ENCODE measurements at places on chromosomes 6 and 20. TPM values are rescaled to one million over a fixed set of nuclear protein-coding genes. Genes with fewer than 3 reads are reported as not detected.

Gene KHDC1L
- 0.40 TPM for total RNA-seq

Gene USP49
- total RNA-seq = 0.96 TPM

Gene CDC25B
- 225 TPM for total RNA-seq

Gene SUPT3H
- total RNA-seq = 4.6 TPM

Gene SALL4
- total RNA-seq = 1.4 TPM

Gene REM1
- 0.23 TPM for total RNA-seq

Gene FRMD1
- total RNA-seq = 0.02 TPM

Gene GJA10
- total RNA-seq = not detected

Gene C6orf141
- total RNA-seq = 19.8 TPM

Gene ZNF311
- 0.07 TPM for total RNA-seq

Gene TPBG
- 46.2 TPM for total RNA-seq

Gene MCCD1
- total RNA-seq = not detected

Gene MAS1
- total RNA-seq = not detected

Gene FOXC1
- total RNA-seq = 9.5 TPM

Gene MYLK4
- 0.15 TPM for total RNA-seq

Gene PPIL6
- total RNA-seq = 2.9 TPM

Gene SGK2
- 7.5 TPM for total RNA-seq

Gene THBD
- total RNA-seq = 32.0 TPM

Gene SUMO4
- total RNA-seq = not detected

Gene ATXN1
- total RNA-seq = 2.8 TPM

Gene HTR1E
- not detected for total RNA-seq

Gene PAK5
- total RNA-seq = not detected

Gene TMEM170B
- total RNA-seq = 0.60 TPM

Gene STX11
- total RNA-seq = 2.3 TPM

Gene CYP39A1
- 0.09 TPM for total RNA-seq

Gene TOMM6
- total RNA-seq = 301 TPM

Gene MEA1
- total RNA-seq = 97.4 TPM

Gene PLCB4
- 14.3 TPM for total RNA-seq

Gene PRPH2
- total RNA-seq = not detected

Gene FERMT1
- total RNA-seq = 17.4 TPM

Gene TINAG
- total RNA-seq = not detected

Gene PHACTR1
- not detected for total RNA-seq

Measured in A549 treated with CORT108297 at 1 μM for 4 hours (cell line).